CD4-positive, alpha-beta T cell treated with Interleukin-15 for 4 hours (primary cell): ENCODE measurements at places on chromosomes 4 and X.

DNA sequence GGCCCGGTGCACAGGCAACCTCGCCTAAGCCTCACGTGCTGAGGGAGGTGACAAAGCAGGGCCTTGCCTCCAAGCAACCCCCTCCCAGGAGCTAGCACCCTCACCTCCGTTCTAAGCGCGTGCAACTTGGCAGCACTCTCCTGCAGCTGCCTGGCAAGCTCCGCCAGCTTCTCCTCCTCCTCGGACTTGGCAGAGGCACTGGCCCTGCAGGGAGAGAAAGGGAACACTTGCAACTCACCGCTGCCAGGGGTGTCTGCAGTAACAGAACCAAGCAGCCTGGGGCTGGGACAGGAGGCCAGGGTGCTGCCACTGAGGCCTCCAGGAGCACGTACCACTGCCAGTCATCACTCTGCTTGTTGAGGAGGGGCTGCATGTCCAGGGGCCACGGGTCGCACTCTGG is 10.3 kb upstream of the TREX2 start:
- no peak for DNase-seq

DNA sequence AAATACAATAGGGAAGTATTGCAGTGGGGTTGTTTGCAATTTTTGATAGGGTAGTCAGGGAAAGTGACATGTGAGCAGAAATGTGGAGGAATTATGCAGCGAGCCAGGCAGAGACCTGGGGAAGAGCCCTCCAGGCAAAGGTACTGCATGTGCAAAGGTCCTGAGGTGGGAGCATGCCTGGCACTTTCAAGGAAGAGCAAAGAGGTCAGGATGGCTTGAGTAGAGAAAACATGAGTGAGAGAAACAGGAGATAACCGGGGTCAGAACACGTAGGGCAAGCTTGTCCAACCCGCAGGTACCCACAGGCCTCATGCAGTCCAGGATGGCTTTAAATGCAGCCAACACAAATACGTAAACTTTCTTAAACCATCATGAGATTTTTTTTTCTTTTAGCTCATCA is 71.0 kb downstream of the COQ2 start:
- DNase-seq = no peak

- peak; percentile 86 for DNase-seq
Measured at GRCh38 chrX:39855748-39856129, 242.0 kb downstream of the BCOR start.

DNA sequence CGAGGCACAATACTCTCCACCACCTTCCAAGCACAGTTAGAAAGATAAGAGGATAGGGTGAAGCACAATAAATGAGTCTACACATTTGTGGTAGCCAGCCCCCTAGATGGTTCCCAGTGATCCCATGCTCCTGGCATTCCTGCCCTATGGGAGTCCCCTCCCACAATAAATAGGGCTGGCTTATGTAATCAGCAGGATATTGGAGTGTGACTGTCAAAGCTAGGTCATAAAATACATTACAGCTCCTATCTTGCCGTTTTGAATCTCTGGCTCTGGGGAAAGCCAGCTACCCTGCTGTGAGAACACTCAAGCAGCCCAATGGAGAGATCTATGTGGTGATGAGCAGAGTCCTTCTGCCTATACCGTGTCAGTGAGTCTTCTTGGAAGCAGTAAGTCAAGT is 198.7 kb upstream of the NOCT start:
- no peak for DNase-seq

DNA sequence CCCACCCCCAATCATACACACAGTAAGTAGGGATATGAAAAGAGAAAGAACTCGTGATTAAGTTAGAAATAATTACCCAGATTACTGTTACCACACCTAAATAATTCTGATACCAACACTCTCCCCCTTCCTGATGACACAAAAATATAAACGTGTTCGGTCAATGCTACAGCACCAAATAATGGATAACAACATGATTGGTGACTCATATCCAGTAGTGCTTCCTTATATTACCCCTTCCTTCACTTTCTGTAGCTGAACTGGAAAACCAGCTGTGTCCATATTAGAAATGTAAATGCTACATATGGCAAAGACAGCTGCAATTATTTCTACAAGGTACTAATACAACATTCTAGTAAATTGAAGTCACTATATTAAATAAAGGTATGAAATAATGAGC is 20.8 kb downstream of the EIF4E start:
- DNase-seq = no peak

DNA sequence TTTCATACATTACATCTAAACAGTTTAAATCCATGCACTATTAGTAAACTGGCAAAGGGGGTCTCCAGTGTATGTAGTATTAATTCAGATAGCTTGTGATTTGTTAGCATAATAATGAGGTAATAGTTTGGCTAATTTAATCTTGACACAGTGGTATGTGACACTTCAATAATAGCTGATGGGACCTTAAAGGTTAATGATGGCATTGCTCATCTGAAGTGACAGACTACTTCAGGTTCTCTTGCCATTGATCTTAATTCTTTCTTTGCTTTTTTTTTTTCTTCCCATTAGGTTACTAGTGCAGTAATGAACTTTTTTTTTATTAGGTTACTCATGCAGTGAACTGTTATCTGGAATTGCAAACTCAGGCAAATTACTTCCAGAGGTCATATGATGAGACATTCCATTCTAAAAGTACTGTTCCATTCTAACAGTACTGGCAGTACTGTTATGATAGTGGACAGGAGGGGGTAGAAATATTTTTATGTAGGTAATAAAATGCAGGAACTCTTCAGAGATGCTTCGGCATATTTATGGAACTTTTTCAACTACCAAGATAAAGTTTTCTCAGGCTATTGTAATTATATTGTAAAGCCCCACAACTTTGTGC is 911.3 kb upstream of the LCORL start:
- no peak for DNase-seq

- DNase-seq = no peak
Measured at GRCh38 chr4:13059019-13059418, 425.1 kb downstream of the RAB28 start.

GRCh38 chr4:105966051-105966450 is 70.8 kb downstream of the NPNT start:
- DNase-seq = no peak

- DNase-seq = no peak
Measured at GRCh38 chr4:37584071-37584470, 102.1 kb downstream of the RELL1 start.
